ENCODE measurements at places on chromosomes 7 and 10.

GRCh38 chr10:7411671-7412128 lies 866 bp upstream of the SFMBT2 start:
- no peak for DNase-seq

GRCh38 chr7:451255-452225 lies 68.1 kb downstream of the PDGFA start:
- DNase-seq, result no peak

DNA sequence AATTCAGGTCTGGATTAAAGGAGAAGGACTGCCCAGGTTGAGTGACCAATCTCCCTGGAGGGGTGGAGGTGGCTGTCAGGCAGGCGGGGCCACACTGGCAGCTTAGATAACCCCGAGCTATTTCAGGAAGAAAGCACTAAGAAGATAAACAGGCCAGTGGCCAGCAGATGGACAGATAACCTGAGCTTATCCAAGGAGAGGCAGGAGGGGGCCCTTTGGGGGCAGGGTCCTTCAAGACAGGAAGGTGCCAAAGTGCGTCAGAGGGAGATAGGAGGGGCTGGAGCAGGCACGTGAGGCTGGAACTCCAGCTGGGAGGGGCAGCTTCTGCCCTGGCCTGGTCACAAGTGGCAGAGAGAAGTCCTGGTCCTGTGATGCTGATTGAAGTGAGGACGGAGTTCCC lies 29.8 kb upstream of the PODXL start:
- no peak for DNase-seq

DNA sequence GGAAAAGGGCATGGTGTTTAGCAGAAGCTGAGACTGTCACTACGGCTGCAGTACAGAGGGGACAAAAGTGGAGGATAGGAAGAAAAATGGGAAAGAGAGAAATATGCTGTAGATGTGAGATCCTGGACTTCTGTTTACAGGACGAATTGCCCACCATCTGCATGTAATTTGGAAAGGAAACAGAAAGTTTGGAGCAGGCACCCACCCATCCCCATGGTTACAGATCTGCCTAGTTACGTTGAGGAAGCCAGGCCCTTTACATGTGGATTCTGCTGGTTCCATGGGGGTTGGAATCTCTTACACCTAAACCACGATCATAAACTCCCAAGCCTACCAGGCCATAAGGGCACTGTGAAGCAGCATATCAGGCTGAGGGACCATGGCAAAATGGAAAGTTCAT lies 84.3 kb downstream of the WDFY4 start:
- DNase-seq, result no peak

DNA sequence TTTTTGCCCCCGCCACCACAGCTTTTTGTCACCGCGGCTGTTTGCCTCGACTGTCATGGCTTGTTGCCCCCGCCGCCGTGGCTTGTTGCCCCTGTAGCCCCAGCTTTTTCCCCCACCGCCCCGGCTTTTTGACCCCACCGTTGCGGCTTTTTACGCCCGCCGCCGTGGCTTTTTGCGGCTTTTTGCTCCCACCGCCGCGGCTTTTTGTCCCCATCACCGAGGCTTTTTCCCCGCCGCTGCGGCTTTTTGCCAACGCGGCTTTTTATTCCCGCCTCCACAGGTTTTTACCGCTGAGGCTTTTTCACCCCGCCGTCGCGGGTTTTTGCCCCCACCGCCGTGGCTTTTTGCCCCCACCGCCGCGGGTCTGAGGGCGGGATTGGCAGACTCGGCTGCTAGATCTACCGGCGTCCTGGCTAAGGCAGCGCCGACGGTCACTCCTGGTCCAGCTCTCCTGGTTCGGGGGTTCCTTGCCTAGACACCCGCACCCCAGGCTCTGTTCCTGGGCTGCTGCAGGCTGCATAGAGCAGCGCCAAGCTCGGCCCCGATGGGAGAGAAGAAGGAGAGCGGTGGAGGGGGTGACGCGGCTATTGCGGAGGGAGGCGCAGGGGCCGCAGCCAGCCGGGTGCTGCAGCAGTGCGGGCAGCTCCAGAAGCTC lies 637.7 kb downstream of the ZNF716 start:
- no peak for DNase-seq

GRCh38 chr10:21334891-21335696 lies 190.4 kb downstream of the SKIDA1 start:
- no peak for DNase-seq

DNA sequence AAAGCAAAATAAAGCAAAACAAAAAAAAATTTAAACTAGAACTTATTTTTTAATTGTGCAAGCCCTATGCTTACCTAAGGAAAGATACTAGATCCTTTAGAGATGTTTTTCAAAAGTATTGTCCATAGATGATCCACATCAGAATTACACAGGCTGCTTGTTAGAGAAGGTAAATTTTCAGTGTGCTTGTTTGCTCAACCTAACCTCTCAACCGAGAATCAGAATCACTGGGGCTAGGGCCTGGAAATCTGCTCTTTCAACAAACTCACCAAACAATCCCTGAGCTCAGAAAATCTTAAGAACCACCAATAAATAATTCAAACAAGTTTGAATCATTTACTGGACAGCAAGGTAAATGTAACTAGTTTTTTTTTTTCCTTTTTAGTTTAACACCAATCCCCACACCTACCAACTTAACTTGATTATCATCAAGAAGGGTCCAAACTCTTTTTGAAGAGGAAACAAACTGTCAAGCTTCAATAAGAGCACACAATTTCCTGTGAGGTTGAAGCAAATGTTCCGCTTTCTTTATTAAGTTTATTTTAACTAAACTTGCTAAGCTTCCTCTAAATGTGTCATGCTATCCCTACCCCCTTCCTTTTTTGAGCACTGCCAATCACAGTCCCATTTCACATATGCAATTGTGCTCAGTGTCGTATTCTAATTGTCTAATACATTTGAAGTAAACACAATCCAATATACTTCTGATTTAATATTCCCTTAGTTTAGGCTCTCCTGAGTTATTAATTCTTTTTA lies 7.4 kb upstream of the TSPAN33 start:
- no peak for DNase-seq

DNA sequence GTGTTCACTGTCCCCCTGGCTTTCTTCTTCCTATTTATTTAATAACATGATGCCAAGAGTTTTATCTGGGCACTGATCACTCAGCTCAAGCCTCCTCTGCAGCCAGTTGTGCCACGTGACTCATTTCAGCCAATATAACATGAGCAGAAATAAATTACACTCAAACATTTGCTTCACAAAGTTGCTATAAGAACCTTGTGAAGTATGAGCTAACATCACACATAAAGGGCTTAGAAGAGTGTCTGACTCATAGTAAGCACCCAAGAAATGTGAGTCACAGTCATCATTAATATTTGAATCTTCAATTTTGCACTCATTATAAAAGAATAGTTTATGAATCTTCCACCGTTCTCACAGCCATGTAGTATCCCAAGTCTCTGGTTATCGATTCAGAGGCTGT lies 414.6 kb upstream of the NPVF start:
- no peak for DNase-seq

DNA sequence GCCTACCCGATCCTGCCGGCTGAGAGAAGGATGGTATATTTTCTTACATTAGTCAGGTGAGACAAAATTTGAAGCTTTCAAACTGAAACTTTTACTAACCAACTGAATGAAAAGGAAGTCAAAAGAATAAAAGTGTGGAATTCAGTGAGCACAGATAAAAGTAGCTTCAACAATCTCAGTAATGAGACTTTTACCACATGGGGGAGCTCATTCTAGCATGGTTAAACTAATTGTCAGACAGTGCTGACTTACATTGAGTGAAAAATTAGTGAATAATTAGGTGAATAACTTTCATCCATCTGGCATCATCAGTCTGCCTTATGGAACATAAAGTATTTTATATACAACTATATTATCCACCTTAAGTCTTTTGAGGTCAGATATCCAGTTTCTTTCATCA lies 8.4 kb downstream of the FAM237B start:
- DNase-seq, result no peak

DNA sequence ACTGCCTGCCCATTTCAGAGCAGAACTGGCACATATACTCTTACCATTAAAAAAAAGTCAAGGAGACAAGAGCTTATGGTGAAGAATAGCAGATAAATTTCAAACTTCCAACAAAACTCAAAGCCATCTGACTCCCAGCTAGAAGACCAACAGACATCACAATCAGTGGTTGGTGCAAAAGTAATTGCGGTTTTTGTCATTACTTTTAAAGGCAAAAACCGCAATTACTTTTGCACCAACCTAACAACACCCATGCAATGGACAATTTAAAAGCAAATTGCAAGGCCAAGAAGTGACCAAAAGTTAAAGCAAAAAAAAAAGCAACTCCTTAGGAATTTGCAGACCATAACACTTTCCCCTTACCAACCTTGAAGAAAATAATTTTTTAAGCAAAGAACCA lies 18.8 kb downstream of the GLI3 start:
- no peak for DNase-seq

DNA sequence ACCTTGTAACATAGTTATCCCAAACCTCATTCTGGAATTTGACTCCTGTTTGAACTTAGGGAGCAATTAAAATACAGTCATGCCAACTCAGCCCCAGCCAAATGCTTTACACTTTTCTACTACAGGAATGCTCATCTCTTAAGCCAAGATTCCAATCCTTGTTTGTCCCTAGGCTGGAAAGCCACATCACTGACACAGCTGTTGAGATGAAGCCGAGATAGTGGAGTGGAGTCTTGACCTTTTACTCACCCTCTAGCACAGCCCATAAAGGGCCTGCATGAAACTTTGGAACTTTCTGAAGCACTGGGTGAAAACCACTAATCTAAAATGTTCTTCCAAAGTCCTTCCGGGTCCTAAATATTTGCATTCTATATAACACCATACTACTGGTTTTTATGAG lies 247.3 kb downstream of the ETV1 start:
- DNase-seq, result no peak

DNA sequence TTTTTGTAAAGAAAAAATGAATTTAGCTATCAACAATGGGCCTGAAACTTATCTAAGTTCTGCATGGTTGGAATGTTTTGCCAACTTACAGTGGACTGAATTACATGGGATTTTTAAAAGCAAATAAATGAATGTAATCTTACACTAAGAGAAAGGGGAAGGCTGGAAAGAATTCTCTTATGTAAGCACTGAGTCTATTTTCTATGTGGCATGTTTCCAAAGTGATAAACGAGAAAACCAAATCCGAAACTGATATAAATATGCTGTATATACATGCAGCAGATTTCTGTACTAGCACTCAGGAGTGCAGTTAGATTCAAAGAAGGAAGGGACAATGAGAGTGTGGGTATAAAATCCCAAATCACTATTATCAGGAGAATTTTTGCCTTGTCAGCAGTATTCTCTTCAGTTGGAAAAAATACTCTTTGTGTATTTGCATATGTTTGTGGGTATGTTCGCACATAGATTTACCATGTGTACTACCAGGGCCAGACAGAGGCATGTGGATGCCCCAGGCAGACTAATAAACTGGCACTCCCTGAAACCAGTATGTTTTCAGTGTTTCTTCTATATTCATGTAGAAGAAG lies 334.3 kb upstream of the SEMA3D start:
- DNase-seq, result no peak

- DNase-seq, result no peak
Measured at GRCh38 chr7:46155367-46155766, 234.3 kb upstream of the IGFBP3 start.

DNA sequence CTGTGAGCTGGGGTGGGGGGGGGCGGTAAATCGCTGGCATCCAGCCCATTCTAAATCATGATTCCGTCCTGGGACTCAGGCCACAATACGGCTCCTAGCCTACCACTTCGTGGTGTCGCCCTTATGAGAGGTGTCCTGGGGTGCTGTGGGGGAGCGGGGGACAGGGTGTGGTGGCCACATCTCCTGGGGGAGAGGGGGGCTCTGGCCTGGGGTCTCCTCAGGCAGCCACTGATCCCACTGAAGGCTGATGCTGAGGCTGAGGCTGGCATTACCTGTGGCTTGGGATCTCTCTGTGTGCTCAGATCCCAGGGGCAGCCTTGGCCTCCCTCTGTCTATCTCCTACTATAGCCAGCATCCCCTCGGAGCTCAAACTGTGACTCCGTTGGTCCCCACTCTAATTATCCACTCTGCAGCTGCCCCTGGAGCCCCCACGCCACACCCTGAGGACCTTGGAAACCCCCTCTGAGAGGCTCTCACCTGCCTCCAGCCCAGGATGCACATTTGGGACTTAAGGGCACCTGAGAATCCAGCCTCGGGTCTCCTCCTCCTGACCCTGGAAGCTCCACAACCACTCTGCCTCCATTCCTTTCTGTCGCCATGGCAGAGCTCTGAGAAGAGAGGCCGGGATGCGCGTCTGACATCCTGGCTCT lies 249.3 kb upstream of the TCERG1L start:
- no peak for DNase-seq

DNA sequence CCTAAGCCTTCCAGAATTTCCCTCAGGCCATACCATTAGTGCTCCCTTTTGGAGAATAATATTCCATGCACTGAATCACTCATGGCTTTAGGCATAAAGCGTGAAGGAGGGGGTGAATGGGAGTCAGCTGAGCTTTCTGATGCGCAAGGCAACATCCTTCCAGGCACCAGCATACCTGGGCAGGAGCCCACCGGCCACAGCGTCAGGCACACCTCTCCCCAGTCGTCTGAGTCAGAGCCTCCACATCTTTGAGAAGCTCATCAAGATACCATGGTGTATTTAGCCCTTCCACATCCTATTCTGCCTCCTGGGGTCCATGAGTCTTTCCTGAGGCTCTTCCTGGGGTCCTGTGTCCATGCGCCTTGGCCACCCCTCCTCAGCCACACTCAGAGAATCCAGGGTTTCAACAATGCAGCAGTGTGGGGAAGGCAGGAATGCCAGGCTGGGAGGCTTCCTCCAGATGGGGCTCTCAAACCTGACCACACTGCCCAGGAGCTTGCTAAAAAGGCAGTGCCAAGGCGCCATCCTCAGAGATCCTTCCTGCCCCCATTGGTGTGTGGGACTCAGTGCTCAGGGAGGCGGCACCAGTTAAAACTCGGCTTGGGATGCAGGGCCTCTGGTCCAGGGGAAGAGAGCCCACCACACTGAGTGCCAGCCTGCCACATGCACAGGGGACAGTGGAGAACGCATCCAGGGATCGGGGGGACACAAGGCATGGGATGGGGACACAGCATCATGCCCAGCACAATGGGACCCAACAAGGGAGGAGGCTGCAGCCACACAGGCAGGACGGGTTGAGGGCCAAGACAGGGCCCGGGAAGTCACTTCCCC lies 31.6 kb downstream of the RASGEF1A start:
- no peak for DNase-seq

- DNase-seq, result no peak
Measured at GRCh38 chr7:1232103-1232466, 587 bp upstream of the UNCX start.

- DNase-seq, result no peak
Measured at GRCh38 chr7:42856605-42856987, 55.3 kb downstream of the C7orf25 start.

DNA sequence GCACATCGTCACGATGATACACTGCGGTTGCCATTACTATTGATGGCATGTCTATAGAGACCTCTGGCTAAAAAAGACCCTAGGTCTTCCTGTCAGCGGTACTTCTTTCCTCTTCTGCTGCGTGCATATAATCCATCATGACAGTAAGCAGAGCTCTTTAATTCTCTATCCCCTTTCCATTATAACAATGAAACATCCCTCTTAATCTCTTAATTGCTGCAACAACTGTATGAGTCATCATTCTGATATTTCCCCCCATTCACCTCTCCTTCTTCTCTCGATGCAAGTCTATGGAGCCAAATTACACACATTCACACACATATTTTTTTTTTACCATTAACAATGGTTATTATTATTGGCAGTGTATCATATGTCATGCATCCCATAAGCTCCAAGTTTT lies 45.2 kb upstream of the AKR1E2 start:
- no peak for DNase-seq

GRCh38 chr7:97982647-97983046 lies 7.3 kb downstream of the OCM2 start:
- DNase-seq, result no peak
